ENCODE measurements at places on chromosomes 6 and 20.

GRCh38 chr6:96836631-96837080 is 621 bp downstream of the GPR63 start:
- DNase-seq, result no peak

DNA sequence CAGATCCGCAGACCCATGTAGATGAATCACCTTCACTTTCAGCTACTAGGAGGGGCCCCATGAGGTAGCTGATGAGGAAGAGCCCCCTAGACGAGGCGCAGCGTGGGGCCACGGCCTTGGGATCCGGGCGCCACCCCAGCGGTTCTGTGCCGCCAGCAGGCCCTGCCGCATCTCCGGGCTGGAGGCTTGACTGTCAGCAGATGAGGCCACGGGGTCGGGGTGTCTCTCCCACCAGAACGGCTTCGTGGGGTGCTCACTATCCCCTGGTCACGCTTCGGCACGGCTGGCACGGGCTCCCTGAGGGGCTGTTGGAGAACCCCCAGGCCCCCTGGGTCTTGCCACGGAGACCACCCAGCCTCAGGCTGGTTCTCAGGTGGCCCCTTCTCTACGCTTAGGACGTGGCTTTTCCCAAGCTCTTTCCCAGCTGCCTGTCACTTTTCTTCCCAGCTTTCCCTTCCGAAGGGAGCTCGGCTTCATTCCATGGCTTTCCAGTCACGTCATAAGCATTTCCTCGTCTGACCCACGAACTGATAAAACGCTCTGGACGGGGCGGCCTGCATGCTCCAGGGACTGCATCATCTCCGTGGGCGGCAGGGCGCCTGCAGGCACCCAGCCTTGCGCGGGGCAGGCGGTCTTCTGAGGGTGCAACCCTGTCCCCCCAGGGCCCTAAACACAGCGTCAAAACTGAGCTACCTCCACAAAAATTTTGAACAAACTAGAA is 85.9 kb downstream of the THBS2 start:
- DNase-seq, result no peak

GRCh38 chr6:158660333-158660754 is 10.5 kb downstream of the SYTL3 start:
- DNase-seq, result no peak

DNA sequence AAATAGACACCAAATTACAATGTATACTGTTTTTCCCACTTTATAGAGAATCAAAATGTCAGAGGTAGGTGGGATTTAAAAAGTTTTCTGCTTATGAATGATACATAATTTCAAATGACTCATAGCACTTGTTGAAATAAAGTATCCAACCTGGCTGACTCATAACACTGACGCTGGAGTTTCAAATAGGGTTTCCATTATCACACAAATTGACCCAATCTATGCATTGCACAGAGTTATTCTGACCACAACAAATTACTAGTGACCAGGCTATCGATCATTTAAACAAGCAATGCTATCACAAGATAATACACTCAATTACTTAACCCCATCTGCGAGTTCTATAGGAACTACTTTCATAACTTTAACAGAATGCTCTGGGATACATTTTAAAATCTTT is 31.9 kb upstream of the PRELID3B start:
- no peak for DNase-seq

DNA sequence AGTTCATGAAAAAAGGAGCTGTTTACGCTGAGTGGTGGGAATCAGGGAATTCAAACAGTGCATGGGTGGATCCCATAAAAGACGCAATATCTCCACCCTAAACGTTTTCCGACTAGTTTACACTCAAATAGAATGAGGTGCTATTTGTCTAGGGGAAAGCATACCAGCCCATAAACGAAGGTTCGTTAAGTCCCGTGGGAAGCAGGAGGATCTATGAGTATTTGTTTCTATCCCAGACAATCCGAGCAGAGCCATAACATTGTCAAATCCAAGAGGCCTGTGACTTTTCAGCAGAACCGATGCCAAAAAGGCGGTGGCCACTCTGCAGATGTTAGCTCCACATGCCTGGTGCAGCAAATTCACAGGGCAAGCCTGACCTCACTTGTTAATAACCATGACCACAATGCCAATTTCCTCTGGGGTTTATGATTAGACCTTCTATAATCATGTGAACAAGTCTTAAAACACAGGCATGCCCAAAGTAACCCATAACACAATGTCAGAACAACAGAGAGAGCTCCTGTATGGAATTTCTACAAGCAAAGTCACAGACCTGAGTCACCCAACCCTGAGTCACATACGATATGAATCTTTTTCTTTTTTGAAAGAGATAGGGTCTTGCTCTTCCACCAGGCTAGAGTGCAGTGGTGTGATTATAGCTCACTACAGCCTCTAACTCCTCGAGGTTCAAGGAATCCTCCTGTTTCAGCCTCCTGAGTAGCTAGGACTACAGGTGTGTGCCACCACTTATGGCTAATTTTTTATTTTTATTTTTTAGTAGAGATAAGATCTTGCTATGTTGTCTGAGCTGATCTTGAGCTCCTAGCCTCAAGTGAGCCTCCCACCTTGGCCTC is 123.3 kb downstream of the KIF13A start:
- DNase-seq, result peak; percentile 24

- DNase-seq, result no peak
Observed at GRCh38 chr6:84769306-84769705, 4.9 kb upstream of the TBX18 start.

DNA sequence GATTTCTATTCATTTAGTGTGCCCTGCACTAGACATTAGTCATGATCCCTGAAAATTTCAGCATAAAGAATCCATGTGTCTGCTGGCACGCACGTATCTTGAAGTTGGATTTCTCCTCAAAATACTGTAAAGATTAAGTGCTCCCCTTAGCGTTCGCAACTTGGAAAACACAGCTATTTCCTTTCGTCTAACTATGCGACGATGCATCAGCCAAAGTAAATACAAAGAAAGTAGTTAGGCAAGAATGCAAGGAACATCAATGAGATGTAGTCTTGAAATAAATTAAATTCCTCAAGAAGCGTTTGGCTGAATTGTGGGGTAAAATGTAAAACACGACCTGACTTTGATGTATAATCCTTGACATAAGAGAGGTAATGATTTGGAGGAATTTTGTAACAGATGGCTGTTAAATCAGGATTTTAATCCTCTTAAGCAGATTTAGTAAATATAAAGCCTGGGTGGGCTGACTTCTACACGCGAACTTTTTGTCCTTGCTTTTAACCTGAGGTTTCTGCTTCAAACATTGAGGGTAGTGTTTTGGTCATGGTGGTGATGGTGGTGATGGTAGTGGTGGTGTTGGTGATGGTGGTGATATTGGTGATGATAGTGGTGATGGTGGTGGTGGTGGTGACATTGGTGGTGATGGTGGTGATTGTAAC is 88.2 kb downstream of the FOXF2 start:
- no peak for DNase-seq

Data from anterior cingulate cortex (tissue), 58 donors.